GM18507 (cell line): ENCODE measurements at places on chromosomes 4 and X.

DNA sequence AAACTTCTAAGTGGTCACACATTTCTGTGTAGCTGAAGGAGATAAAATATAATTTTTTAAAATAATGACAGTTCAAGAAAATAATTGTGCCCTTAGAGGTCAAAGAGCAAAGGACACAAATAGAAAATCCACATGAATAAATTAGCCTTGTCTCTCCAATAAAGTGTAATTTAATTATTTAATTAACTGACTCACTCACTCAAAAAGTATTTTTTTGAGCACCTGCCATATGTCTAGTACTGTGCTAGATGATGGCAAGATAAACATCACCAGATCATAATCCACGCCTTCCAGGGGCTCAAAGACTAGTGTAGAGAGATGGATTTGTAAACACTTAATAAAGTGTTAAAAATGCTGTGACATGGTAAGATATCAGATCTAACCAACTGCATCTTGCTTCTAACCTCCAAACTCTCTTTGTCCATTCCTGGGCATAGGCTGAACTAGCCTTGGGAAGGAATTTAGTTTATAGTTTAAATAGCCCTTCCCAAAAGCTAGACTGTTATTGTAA is 112.5 kb downstream of the SCLT1 start:
- DNase-seq: no peak

- DNase-seq: no peak
These were observed 257.0 kb downstream of the DCHS2 start for GRCh38 chr4:154234576-154234975.

DNA sequence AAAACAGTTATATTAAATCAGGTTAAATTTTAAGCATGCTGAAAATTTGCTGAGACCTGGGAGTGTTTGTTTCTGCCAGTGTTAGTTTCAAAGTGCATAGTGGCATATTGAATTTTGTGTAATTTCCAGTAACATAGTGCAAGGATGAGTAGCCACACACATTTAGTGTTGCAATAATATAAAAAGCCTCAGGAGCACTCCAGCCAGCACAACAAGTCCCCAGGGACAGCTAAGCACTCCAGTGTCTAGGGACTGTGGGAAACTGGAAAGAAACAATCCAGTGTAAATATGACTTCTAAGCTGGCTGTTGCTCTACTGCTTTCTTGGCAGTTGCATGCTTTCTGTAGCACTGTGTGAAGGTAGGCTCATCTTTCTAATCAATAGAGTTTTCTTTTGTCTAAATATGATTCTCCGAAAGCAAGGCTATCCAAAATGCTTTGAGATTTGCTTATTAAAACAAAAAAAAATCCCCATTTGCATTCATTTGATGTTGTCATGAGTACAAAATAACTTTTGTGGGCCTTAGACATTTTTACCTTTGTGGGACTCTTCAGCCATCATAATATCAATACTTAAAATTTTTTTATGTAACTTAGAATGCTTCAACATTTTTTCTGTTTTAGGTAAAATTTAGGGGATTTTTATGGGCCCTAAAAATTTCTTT is 24.2 kb upstream of the CXCL2 start:
- DNase-seq: no peak

- DNase-seq: no peak
These were observed 97.9 kb downstream of the ADRA2C start for GRCh38 chr4:3863841-3864741.

GRCh38 chrX:134725103-134725690 is 66.9 kb upstream of the PLAC1 start:
- DNase-seq: no peak
